ENCODE measurements at places on chromosomes 2 and 18.

- no peak for DNase-seq
These were observed 60.7 kb downstream of the INPP4A start for GRCh38 chr2:98505311-98505808.

- DNase-seq: peak; percentile 42
These were observed 5.3 kb downstream of the GPC1 start for GRCh38 chr2:240440704-240441320.

GRCh38 chr2:109676346-109676902, 62.3 kb downstream of the SOWAHC start:
- no peak for DNase-seq

DNA sequence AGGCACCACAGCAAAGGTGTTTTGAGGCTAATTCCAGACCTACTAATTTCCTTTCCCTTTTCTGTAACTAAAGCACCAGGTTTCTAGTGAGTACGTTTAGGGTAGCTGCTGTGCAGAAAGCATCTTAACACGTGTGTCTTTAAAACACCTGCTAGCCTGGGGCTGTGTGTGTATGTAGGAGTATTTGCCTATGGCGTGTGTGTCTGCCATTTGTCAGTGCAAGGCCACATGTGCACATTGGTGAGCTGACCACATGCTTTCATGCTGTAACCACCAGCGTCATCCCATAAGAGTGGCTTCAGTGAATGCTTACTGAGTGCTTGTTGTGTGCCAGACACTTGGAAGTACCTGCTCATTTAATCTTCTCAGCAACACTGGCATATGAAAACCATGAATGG, 241.6 kb downstream of the SEPTIN10 start:
- DNase-seq: peak; percentile 10

DNA sequence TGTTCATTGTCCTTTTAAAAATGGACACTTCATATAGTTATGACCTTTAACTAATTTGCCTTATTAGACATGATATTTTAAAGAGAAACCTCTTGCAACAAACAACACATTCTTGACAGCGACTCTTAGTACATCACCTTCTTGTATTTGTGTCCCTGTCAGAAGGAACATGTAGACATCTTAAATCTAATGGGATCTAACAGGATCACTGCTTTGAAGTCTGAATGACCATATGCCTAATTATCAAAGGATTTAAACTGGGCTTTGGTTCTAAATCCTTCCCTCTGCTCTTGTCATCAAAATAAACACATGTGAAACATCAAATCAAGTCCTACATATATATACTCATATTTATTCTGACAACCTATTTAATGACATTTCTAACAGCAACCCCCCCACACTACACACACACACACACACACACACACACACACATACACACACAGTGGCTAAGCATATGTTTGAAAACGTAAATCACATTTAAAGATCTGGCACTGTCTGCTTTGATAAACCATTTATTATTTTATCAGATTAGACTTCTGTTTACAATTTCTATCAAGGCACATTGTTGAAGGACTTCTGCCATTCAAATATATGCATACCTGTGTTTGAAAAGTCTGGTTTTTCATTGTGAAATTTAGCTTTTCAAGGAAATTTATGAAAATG, 4.2 kb downstream of the GALNT13 start:
- no peak for DNase-seq
